A549 treated with ZK216348 at 1 μM for 4 hours (cell line): ENCODE measurements at places on chromosomes 3 and 15. TPM values are rescaled to one million over a fixed set of nuclear protein-coding genes. Genes with fewer than 3 reads are reported as not detected.

CPLX3 gene
- 0.07 TPM in 1 of 5 replicates, not detected in the others for total RNA-seq

GOLGA6B gene
- 0.15 to 0.16 TPM in 2 of 5 replicates, not detected in the others for total RNA-seq

PLA2G4D gene
- total RNA-seq, result not detected in 5 replicates

SCAMP5 gene
- total RNA-seq, result 9.3 to 13.3 TPM (median 11.7 TPM) in 5 replicates

ZBTB20 gene
- 0.51 to 1.4 TPM (median 1.2 TPM) in 5 replicates for total RNA-seq

EBLN2 gene
- 0.23 to 0.56 TPM (median 0.42 TPM) in 5 replicates for total RNA-seq

PLA2G4E gene
- not detected in 5 replicates for total RNA-seq

P2RY14 gene
- not detected in 5 replicates for total RNA-seq
